ENCODE measurements at places on chromosomes 4 and X.

GRCh38 chr4:177975315-177975987 lies 533.2 kb upstream of the AGA start:
- DNase-seq, result no peak

GRCh38 chrX:20028588-20028987 lies 37.7 kb upstream of the BCLAF3 start:
- no peak for DNase-seq

DNA sequence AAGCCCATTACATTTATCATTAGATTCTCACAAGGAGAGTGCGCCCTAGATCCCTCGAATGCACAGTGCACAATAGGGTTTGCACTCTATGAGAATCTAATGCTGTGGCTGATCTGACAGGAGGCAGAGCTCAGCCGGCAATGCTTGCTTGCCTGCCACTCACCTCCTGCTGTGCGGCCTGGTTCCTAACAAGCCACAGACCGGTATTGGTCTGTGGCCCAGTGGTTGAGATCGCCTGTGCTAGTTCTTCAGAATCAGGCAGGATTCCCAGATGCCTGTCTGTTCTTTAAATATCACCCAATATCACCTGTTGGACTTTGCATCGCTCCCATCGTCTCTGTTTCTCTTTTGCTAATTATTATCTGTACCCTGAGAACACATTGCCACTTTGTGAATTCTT lies 14.0 kb downstream of the DSPP start:
- no peak for DNase-seq

DNA sequence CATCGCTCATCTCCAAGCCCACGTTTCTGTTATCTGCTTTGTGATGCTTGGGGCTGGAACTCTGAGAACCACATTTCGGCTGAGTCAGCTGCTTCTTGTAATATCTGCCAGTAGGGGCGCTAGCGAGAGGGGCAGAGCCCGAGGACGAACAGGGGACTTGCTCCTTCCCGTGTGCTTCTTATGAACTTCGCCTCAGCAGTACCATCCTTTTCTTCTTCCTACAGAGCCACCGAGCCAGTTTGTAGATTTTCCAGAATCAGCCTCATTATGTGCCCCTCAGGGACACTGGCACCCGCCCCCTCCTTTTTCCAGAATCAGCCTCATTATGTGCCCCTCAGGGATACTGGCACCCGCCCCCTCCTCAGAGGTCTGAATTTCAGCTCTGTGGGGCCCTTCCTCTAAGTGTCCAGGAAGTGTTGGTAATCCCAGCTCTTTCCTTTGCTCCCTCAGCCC lies 441.7 kb upstream of the RASGEF1B start:
- peak; percentile 39 for DNase-seq

DNA sequence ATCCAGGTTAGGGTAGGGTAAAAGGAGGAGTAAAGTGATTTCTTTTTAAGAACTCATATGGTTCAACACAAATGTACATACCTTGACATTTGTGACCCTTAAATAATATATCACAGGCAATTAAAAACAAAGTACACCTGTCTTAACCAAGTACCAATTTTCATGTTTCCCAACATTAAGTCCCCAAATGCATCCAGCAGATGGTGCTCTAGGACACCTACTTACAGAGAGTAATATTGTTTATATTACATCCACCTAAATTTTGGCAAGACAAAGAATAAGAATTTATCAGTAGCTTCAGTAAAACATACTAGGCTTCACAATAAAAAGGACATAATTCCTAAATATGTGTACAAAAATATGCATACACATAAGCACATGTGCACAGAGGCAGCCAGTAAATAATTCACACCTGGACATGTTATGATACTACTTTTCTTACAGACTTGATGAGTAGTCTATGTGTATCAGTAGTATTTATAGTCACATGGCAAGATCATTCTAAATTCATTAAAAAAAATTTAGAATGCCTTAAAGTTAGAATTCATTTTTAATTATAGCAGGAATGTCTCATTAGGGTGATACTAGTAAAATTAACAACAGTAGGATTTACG lies 219.7 kb downstream of the DCLK2 start:
- DNase-seq, result no peak

DNA sequence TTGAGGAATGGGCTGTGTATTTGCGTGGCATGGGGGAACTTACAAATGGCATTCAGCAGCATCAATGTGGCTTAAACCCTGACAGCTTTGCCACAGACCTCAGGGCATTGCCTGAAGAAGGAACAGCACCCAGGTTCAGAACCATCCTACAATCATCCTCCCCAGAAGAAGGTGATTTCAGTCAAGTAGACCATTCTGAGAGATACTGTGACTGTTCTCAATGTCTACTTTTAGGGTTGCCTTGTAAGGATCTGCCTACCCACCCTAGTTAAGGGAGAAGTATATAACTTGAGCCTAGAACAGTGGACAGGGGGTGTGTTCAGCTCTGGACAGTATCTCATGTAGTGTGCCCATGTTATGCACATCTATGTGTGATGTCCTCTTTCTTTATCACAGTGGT lies 1.6 kb upstream of the FGF5 start:
- no peak for DNase-seq

DNA sequence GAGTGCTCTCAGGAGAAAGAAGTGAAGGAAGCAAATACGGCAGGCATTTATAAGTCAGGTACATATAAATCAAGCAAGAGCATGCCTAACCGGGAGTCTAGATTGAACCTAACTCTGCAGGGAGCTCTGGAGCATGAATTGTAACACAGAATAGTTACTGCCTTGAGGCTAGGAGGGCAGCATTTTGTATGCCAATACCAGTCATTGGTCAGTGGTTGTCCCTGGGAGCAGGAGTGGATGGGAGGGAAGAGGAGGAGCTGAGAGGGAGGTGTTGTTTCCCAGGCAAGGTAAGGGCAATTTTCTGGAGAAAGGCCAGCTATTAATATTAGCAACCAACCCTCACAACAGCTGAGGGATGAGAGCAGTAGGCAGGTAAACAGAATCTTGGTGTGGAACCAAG lies 224.7 kb upstream of the DCAF8L1 start:
- DNase-seq, result no peak

GRCh38 chrX:117002981-117003380 lies 540.2 kb upstream of the CT83 start:
- no peak for DNase-seq

DNA sequence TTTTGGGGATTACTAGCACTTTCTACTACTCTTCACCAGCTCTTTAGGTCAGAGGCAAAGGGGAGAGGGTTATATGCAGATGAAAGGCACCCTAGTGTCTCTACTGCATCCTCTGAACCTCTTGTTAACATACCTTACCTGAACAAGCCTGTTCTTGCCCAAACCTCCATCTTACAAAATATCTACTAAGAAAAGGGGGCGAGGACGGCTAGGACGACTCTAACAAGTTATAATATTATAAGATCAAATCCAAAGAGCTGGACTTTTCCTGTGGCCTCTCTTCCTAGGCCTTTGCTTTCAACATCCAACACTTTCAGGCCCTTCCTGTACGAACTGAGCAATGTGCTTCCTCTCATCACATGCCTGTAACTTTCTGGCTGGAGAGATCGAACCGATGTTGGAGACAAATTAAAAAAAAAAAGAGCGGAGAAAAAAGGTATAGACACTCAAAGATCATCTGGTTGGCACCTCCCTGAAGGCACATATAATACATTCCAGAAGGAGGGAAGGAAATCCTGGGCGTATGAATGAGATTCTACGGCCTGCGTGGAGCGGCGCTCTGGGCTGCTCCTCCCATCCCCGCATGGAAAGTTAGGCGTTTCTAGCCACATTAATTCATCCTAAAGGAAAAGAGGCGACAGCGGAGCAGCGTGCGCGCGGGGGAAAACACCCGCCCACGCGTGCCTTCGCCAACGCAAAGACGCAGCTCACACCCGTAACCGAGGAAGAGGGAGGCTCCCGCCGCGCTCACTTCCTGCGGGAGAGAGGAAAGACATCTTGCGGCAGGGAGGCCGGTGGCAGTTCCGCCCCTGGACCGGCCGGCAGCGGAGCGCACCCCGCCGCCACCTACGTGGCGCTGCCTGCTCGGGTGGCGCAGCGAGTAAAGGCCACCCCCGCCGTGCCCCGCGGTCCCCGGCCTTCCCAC lies 808 bp downstream of the PRDM5 start:
- peak; percentile 58 for DNase-seq

GRCh38 chr4:42350611-42351182 lies 46.6 kb upstream of the SHISA3 start:
- DNase-seq, result no peak

GRCh38 chrX:1661048-1661921 lies 46.4 kb downstream of the ASMT start:
- DNase-seq, result peak; percentile 63

DNA sequence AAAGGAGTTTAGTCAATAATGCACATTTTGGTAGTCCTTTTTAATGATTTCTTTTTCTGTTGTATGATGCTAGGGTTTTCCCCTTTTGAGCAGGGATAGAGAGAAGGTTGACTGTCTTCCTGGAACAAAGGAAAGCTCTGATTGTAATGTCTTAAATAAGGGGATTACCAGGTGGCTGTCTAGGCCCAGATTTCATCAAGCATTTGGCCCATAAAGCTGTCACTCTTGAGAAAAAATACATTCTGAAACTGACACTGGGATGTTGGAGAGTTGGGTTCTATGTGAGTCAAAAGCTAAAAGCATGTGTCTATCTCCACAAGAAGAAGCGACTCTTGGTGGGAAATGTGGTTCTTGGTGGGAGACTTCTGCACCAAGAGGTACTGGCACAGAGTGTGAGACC lies 26.4 kb downstream of the KIAA1210 start:
- no peak for DNase-seq

GRCh38 chr4:21664355-21664754 lies 284.2 kb downstream of the KCNIP4 start:
- no peak for DNase-seq

GRCh38 chr4:1855333-1856070 lies 454 bp downstream of the LETM1 start:
- DNase-seq, result peak; percentile 24

DNA sequence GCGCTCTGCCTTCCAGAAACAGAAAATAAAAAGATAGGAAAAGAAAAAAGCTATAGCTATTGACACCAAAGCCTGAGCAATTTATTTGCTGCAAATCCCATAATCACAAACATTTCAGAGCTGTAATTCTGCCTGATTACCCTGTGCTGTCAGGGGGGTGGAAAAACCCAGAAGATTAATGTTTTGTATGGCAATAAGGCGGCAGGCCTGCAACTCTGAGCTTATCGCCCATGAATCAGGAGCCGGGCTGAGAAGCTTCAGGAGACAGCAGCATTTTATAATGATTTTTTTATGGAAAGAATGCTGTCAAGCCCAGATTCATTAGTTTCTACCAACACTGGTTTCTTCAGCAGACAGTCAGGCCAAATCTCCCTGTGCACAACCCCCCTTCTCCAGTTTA lies 82.6 kb upstream of the TMEM164 start:
- DNase-seq, result no peak

- DNase-seq, result no peak
Observed at GRCh38 chr4:99403380-99404184, 31.6 kb downstream of the ADH7 start.

- DNase-seq, result no peak
Observed at GRCh38 chrX:367349-367748, 19.4 kb downstream of the PPP2R3B start.

DNA sequence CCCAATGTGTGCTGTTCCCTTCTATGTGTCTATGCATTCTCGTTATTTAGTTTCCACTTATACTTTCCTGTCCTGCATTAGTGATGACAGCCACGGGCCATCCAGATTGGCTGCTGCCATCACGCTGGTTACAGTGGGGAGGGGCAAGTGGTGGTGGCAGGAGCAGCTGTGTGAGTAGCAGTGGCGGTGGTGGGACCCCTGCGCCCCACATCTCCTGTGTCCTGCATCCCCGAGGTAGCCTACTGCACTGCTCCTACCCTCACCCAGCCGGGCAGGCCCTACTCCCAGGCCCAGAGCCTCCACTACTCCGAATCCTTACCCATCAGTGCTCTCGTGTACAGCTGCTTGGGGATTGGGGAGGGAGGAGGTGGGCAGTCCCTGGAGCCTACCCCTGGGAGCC lies 798.7 kb upstream of the AGA start:
- no peak for DNase-seq

DNA sequence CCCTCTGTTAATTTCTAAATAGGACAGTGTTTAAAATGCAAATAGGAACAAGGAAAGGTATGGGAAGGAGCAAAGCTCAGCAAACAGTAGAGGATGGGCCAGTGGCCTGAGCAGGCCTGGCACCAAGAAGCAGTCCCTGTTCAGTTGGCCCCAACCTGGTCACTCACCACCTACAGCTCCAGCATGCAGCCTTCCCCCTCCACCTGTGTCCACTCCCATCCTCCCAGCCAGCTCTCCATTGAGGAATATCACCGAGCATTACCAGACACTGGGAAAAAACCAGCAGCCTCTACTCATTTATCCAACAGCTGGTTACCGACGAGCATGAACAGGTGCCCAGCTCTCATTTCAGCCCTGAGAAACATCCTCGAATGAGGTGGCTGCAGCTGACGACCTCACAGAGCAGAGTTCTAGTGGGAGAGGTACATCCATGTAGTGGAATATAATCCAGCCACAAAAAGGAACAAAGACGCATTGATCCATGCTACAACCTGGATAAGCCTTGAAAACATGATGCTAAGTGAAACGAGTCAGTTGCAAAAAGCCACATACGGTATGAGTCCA lies 25.6 kb downstream of the CD99L2 start:
- no peak for DNase-seq

GRCh38 chr4:74018771-74019170 lies 19.7 kb downstream of the CXCL3 start:
- DNase-seq, result no peak

DNA sequence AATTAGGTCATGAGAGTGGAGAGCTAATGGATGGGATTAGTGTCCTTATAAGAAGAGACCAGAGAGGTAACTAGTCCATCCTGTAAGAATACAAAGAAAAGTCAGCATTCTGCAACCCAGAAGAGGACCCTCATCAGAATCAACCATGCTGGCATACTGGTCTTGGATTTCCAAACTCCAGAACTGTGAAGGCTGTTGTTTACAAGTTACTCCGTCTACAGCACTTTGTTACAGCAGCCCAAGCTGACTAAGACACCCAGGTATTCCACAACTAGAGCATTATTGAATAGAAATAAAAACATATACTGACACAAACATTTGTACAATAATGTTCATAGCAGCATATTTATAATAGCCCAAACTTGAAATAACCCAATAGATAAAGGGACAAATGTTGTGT lies 9.2 kb downstream of the TMEM156 start:
- DNase-seq, result no peak

- DNase-seq, result no peak
Observed at GRCh38 chr4:60655356-60655755, 544.8 kb upstream of the ADGRL3 start.

DNA sequence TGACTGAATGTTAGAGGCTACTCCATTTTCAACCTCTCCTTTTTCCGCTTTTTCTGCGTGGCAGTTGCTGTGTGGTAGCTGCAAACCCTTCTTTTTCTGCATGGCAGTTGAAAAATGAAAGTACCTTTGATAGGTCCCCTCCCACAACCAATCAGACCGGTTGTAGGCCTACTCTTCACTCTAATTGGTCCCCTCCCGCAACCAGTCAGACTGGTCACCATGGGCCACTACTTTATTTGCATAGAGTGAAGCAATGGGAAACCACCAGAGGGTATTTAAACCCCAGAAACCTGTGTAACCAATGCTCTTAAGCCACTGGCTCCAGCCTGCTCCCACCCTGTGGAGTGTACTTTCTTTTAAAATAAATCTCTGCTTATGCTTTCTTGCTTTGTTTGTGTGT lies 877.8 kb downstream of the FAM133A start:
- no peak for DNase-seq

GRCh38 chr4:7121174-7121573 lies 53.3 kb upstream of the GRPEL1 start:
- no peak for DNase-seq

- DNase-seq, result no peak
Observed at GRCh38 chr4:38723726-38724474, 58.9 kb downstream of the TLR10 start.

- no peak for DNase-seq
Observed at GRCh38 chr4:188061083-188061482, 48.3 kb downstream of the TRIML2 start.

Measured in activated CD8-positive, alpha-beta memory T cell treated with anti-CD3 and anti-CD28 coated beads, Interleukin-2, amount 50 U/mL, for 4 hours (primary cell).